ENCODE measurements at places on chromosomes 12 and 14.

DNA sequence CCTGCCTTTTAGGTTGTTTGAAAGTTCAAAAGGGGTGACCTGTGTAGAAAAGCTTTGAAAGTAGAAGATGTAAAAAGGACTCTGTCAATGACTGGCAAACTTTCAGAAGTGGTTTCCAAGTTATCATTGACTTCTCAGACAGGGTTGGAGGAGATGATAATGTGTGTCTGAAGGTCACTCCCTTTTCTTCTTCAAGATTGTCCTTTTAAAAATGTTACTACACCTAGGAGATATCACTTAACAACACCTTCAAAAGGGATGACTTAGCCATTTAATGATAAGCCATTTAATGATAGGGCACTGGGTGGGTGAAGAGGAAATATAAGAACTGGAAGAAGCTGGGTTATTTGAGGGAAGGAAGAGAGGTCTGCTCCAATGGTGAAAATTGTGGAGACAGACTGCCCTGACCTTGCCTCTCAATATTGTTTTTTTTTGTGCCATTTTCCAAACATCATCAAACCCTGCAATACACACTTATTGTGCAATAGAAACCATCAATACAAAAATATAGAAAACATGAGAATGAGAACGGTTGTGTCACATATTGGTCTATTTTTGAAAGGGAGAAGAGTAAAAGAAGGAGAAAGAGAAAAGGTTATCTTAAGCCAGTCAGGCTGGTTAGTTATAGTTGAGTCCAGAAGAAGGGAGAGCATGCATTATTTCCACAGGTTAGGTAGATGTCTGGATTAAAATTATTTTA, 38.8 kb downstream of the BEST3 start:
- no peak for DNase-seq

DNA sequence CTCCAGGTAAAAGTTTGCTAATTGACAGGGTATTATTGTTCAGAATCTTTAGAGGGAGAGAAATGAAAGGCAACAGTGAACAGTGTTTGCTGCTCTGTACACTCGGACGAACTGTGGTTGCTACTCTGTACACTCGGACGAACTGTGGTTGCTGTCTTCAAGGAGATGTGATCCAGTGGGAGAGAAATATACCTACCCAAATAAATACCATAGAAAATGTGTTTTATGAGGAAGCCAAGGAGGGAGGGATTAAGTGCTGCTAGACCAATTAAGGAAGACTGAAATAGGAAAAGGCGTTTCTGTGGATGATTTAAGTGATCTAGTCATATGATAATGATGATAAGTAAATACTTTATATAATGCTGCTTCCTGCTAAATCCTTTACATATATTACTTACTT, 2.7 kb downstream of the STK38L start:
- no peak for DNase-seq

DNA sequence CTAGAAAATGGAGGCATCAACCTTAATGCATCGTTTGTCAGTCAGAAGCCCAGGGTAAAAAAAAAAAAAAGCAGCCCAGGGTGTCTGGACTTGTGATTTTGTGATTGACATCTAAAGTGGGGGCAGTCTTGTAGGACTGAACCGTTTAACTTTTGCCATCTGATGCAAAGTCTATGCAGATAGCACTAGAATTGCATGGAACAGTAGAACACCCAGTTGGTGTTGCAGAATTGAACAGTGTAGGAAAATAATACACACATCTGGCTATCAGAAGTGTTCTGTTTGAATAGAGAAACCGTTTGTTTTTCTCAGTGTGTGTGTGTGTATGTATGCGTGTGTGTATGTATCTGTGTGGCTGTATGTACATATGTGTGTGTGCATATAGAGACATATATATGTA, 45.0 kb downstream of the SLCO1A2 start:
- no peak for DNase-seq

DNA sequence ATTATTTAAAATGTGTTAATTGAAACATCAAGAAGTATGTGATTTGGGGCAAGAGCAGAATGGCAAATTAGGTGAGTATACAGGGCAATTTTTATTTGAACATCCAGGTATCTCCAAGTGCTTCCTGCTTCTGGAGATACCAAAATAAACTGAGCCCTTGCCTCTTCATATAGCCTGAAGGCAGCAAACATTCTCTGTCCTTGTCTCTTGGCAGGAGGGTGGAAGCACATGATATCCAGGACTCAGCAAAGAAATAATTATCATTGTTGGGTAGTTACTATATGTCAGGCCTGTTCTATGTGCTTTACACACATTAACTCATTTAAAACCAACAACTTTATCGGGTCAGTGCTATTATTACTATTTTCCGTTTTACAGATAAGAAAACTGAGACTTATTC, 12.5 kb downstream of the LIN7A start:
- DNase-seq: no peak

DNA sequence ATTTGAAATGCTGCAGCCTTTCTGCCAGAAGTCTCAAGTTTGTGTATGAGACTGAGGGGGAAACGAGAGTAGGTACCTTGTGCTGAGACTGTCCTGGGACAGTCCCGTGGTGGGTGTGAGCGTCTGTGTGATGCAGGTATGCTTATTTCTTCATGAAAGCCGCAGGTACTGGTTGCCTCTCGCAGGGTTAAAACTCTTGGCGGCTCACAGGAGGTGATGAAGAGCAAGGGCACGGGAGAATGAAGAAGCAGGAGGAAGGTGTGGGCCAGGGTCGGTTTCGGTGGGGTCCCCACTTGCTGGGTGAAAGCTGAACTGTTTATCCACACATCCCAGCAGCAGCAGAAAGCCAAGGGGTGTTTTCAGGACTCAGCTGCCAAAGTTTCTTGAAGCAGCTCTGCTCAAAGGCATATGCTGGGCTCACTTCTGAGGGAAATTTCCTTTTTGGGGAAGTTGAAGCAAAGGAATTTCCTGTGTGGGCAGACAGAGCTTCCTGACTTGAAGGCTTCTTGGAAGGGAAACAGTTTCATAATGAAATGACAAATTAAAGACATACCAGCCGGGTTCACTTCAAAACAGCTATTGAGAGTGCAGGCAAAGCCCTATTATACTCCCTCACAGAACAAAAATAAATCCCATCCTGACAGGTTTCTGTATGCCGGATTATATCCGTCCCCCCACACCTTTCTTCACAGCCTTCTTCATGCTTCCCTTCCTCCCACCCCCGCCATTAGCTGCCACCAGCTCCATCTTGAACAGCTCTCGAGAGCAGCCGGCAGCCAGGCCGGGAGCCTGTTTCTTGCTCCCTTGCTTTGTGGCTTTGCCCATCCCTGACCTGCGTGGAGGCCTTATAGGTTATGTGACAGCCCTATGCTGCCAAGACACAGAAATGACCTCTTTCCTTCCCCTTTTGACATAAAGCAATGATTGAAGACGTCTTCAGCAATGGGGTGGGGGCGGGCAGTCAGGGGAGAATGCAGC, 116.6 kb downstream of the ETV6 start:
- no peak for DNase-seq

DNA sequence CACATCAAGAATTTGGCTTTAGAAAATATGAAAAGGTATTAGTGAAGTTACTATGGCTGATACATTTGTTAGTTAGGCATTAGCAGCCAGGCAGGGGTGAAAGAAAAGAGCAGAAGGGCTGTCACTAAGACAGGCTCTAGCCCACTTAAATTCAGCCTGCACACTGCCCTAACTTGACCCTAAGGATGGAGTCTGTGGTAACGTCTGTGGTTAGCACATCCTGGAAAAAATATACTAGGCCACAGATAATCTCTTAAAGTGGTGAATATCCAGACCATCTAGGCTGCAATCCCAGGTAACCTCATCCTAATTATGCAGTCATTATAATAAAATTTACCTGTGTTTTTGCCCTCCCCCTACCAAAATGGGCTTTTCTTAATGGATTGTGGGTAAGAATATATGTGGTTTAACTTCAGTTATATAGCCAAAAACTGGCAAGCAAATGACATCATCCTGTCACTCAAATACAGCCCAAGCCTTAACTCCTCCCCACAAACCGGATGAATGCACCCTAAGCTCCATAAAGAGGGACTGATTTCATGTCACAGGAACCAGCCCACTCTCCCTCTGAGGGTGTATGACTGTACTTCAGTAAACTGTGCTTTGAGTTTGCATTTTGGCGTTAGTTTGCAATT, 440.9 kb downstream of the LRFN5 start:
- peak; percentile 40 for DNase-seq

DNA sequence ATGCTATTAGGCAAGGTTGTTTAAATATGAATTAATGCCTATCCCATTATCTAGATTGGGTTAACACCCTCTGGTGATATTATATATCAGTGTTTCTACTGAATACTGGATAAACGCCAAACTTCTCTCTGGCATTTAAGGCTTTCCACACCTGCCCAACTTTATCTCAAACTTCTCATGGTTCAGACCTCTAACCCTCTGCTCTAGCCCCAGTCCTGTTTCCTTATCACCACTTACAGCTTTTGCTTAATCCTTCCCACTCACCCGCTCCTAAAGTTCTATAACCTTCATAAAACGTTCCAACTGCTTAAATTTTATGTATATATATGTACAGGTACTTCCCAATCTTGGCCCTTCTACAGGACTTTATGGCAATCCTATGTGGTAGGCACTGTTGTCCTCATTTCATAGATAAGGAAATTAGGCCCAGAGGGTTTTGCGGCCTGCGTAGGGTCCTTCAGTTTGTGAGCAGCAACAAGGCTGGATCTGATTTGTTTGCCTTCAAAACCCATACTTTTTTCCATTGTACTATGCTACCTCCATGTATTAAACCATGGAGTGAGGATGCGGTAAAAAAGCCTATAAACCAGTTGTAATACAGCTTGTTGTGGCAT, 1.2 kb downstream of the LPCAT3 start:
- DNase-seq: no peak

DNA sequence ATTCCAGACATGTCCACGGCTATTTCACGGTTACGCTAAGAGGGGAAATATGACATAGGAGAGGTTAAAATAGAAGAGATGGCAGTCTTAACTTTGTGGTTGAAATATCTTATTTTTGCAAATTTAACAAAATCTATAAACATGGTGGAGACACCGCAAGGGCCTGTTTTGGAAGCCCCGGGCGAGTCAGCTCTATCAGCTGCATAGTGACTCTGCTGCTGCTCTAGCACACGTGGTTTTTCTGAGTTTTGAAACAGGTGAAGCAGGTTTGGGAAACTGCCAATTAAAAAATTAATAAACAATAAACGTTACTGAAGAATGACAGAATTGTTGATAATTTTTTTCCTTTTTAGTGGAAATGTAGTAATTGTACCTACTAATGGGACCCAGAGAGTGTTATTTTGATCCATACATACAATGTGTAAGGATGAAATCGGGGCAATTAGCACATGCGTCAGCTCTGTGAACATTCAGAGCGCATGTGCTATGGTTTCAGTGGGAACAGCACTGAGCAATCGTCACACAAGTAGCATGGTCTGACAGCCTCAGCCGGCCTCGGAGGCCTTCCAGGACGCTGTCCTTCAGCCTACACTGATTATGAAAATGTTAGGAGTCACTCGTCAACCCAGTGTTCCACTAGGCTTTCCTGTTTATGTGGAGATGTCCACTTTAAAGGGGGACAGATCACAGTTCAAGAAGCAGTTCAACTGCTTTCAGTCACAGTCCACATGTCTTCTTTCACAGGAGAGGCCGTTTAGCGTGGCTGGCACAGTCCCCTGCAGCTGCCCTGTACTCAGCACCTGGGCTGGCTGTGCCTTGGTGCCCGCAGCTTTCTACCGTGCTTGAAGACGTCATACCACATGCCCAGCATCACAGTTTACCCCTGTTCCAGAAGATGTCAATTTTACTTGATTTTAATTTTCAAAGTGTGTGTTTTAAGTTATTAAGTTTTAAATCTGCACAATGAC, 51.8 kb downstream of the MOK start:
- no peak for DNase-seq

GRCh38 chr14:52131640-52132320, 62.9 kb upstream of the NID2 start:
- DNase-seq: peak; percentile 86

DNA sequence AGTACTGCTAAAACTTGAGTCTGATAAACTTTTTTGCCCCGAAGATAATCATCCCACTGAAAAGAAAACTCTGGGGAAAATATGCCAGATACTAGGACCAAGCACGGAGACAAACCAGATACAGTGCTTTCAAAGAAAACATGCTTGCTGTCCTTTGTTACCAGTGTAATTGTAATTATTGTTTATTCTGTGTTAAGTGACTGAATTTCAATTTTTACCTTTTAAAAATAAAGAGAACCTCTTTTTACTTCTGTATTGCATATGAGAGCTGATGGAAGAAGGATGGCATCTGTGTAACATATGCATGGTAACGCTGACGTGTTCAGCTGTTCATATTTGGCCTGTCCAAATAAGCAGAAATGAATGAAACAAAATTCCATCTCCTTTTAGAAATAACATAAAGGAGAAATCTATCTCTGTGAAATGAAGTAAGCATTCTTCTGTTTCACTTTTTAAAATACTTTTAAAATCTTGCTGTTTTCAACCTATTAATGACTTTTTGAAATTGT, 22.5 kb downstream of the SLC35E3 start:
- DNase-seq: no peak

DNA sequence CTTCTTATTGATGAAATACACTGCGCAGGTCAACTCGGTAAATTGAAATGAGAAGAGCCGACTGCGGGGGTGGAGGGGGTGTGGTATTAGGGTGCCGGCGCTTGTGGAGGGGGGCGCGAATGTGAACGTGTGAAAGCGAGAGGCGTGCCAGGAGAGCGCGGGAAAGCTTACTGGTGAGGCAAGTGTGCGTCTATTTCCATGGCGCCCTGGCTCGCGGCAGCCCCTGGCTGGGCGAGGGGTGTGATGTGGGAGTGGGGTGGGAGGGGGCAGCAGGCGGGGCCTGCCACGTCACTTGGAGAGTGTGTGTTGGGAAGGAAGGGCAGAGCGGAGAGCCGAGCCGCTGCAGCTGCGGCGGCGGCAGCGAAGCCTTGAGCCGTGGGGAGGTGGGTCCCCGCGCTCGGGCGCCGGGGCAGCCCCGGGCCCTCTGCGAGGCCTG, 88.8 kb downstream of the GALNT8 start:
- DNase-seq: peak; percentile 58

DNA sequence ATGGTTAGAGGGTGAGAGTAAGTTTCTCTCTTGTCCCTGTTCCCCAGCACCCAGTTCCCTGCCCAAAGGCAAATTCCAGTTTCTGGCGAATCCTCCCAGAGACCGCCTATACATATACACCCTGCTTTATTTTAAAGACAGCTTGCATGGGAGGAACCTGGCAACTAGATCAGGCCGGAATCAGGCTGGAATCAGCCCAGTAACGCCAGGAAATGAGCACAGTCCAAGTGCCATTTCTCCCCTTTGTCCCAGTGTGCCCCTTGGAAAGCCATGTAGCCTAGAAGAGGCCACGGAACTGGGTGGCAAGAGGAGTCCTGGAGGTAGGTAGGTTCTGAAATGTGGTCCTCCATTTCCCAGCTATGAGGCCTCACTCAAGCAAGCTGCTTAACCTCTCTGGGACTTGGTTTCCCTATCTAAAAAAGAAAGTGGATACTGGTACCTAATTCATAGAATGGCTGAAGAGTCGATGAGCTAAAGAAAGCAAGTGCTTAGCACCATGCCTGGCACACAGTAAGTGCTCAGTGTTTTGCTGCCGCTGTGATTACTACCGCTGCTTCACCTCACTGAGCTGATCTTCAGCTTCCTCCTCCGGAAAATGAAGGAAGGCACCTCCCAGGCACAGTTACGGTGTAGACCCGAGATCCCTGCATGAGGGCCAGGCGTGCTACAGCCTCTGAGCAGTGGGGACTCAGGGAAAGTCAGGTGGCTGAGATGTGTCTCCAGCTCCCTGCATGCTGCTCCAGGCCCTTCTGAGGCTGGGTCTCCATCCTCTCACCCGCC, 36.4 kb downstream of the PITPNM2 start:
- no peak for DNase-seq
